ENCODE measurements at places on chromosomes 7 and 10.

- DNase-seq = no peak
These were observed 3.4 kb downstream of the KCNH2 start for GRCh38 chr7:150974468-150975391.

- no peak for DNase-seq
These were observed 5.4 kb downstream of the TMEM178B start for GRCh38 chr7:141079219-141079618.

GRCh38 chr10:88989824-88990383 is 694 bp upstream of the FAS start:
- DNase-seq = peak; percentile 70

DNA sequence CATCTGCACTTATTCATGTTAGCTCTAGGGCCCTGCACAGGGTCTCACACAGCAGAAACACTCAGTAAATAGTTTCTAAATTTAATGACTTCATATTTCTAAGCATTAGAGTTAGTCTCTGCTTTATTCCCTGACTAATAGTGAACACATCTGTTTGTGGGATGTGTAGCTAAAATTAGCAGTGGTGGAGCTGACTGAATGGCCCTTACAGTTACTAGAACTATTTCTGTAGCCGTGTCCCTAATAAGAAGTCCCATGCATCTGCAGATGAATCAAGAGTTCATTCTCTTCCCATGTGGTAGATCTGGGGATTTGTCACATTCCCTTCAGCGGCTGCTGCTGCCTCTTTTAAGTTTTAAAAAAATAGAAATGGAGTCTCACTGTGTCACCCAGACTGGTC is 11.7 kb downstream of the MAP3K8 start:
- no peak for DNase-seq

GRCh38 chr7:55081472-55082227 is 62.8 kb downstream of the EGFR start:
- no peak for DNase-seq

DNA sequence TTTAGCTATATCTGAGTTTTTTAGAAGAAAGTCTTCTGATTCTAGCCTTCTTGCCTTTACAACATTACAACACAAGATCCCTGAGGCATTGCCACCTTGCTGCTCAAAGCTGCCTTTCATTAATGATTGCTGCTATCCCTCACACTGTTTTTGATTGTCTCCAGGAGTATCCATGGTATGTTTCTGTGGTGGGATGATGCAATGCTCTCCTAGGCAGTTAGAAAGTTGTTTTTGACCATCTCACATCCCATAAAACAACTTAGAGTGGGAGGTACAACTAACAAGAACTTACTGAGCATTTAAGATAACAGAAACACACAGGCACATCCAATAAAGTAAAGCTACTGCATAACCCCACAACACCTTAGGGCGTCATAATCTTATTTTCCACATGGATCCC is 1156.0 kb upstream of the LRRTM3 start:
- no peak for DNase-seq

DNA sequence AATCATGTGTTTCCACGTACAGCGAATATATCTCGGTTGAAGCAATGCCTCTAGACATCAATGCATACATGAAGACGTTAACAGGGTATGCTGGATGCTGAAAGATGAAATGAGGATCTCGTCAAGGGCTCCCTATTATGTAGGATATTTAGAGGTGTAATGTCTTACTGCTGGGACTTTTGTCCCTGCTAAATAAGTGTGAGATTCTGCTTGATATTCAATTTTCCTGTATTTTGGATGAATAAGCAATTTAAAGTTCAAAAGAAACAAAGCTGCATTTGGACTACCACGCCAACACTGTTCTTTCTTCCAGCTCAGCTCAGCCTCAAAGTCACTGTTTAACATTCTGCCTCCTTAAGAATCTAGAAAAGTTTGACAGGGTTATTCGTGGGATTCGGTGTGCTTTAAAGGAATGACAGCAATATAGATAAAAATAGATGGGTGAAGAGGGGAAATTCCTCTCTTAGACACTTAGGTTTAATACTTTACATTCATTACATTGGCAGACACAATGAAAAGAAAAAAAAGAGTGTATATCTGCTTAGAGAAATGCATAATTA is 110.1 kb upstream of the RHEB start:
- no peak for DNase-seq

- no peak for DNase-seq
These were observed 46.8 kb downstream of the INSYN2A start for GRCh38 chr10:127149501-127150081.

DNA sequence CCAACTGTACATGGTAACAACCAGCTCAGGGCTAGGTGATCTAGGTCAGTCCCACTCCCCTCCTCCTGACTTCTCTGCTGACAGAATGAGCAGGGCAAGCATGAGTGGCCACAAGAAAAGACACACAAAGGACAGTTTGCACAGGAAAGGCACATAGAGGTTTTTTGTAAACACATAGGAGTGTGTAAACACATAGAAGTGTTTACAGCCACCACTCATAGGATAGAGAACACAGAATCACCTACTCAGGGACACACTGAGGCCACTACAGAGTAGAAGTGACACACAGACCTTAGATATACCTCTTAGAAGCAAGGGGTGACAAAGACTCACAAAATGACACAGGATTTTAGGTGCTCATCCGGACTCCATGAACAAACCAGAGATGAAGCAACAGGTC is 19.0 kb downstream of the NUDCD3 start:
- DNase-seq = no peak

DNA sequence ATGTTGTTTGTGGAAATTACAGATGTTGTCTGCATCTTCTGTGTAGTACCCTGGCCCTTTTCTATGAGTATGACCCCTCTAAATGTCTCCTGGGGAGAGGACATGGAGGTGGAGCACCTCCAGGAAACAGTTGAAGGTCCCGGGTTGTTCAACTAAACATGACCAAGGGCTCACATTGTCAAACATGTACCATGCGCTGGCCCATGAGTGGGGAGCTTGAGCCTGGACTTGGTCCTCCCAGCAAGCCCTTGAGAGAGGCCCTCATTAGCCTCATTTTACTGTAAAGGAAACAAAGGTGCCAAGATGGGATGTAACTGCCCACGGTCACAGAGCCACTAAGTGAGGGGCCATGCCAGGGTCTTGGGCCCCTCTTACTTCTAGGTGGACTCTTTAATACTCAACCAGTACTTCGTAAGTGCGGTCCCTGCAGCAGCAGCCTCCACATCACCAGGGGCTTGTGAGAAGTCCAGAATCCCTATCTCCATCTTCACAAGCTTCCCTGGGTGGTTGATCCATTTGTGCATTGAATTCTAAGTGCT is 31.2 kb downstream of the C10orf71 start:
- DNase-seq = no peak

- DNase-seq = no peak
These were observed 23.7 kb downstream of the IL15RA start for GRCh38 chr10:5953676-5954075.

DNA sequence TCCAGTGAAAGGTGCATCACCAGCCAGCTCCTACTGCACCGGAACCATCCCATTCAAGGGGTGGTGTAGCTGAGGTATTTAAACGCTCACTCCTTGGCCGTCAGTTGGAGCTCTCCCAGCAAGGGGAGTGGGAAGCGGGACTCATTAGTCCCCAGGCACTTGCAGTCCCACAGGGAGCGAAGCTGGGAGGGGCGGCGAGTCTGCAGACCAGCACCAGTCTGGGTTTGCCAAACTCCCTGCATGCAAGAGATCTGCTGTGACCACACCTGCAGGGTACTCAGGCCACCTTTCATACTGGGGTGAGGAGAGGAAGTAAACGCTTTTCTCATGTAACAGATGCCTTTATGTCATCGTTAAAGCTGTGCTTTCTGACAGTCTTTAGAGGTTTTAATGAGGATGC is 187.9 kb downstream of the PTPRN2 start:
- DNase-seq = no peak

DNA sequence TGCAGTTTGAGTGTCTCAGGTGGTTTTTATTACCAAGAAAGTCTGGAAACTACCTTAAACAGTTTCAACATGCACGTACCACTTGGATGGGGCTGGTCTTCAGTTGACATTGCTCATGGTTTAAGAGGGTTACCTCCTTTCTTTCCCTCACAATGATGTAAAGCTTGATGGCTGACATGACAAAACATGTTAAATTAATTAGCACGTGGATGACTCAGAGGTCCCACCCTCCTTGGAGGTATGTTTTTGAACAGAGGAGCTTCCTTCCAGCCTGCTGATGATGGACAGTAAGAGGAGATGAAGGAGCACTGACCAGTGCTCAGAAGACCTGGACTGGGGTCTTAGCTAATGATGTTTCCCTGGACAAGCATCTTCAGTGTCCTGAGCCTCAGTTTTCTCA is 322.3 kb upstream of the PODXL start:
- DNase-seq = peak; percentile 38

Data from epithelial cell of esophagus (primary cell).